GM18507 (cell line): ENCODE measurements at places on chromosomes 4 and X.

DNA sequence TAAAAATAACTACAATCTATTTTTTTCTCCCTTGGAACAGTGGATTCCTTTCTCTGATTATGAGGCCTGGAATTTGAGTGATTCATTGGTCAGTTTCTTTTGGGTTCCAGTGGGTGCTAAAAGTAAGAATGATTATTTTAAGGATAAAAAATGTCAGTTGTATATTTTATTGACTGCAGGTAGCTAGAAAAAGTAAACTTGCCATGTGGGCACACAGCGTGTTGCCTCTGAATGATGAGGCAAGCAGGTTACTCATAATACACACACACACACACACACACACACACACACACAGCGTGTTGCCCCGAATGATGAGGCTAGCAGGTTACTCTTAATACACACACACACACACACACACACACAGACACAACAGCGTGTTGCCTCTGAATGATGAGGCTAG lies 13.8 kb downstream of the GALNT7 start:
- DNase-seq = no peak

DNA sequence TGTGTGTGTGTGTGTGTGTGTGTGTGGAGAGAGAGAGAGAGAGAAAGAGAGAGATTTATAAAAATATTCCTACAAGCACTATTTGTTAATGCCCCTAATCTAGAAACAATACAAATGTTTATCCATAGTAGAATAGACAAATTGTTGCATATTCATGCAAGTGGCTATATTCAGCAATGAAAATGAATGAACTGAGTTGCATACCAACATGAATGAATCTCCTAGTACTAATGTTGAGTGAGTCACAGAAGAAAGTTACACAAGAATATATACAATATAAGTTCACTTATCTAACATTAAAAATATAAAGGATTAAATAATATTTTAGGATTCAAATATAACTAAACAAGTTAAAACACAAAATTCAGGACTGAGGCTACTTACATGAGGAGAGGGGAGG lies 456.8 kb upstream of the AMOT start:
- DNase-seq = no peak

DNA sequence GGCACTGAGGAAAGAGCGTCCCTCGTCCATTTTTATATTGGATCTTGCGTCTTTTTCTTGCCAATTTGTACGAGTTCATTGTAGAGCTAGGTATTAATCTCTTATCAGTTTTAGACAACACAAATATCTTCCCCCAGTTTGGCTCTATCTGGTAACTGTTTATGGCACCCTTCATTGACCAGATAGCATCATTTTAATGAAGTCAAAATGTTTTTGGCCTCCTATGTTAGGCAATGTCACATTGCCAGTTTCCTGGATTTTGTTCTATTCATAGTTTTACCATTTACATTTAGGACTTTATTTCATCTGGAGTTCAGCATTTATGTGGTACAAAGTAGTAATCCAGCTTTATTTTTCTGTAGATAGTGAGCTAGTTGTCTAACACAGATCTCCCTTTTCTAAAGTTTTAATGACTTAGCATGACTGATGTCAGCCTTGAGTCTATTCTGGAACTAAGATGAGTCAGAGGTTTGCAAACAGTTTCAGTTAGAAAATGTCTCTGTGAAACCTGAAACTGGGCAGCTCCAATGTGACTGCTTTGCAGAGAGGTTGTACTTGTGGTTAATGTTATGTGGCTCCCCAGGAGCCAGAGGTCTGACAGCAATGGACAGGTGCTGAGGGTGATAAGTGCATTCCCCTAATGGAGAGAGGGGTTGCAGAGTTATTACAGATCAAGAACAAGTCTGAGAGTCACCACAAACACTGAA lies 5.3 kb upstream of the STBD1 start:
- DNase-seq = peak; percentile 49

DNA sequence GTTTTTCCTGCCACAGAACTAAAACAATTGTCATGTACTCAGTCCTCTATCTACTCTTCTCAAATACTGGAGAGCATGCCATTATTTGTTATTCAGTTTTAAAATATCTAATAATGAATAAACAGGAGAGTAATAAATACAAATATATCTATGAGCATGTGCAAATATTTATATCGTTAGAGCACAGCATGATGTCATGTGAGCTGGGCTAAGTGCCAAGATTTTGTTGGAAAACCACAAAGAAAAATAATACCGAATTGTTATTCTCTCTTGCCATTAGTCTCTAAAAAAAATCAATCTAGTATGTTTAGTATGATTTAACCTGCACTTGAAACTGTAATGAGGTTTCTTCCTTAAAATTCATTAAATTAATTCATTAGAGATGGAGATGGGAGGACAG lies 97.3 kb downstream of the DDX60 start:
- DNase-seq = no peak

GRCh38 chrX:39600222-39600621 lies 497.5 kb downstream of the BCOR start:
- no peak for DNase-seq
